ENCODE measurements at places on chromosomes 1 and 21. TPM values are rescaled to one million over a fixed set of nuclear protein-coding genes. Genes with fewer than 3 reads are reported as not detected.

The NAXE gene
- 50.9 TPM for total RNA-seq

The C8B gene
- not detected for total RNA-seq

The CD34 gene
- 18.3 TPM for total RNA-seq

The FCRL4 gene
- not detected for total RNA-seq

The TRIM17 gene
- not detected for total RNA-seq

Data from cardiac atrium fibroblast (primary cell).